ENCODE measurements at places on chromosomes 13 and 19.

DNA sequence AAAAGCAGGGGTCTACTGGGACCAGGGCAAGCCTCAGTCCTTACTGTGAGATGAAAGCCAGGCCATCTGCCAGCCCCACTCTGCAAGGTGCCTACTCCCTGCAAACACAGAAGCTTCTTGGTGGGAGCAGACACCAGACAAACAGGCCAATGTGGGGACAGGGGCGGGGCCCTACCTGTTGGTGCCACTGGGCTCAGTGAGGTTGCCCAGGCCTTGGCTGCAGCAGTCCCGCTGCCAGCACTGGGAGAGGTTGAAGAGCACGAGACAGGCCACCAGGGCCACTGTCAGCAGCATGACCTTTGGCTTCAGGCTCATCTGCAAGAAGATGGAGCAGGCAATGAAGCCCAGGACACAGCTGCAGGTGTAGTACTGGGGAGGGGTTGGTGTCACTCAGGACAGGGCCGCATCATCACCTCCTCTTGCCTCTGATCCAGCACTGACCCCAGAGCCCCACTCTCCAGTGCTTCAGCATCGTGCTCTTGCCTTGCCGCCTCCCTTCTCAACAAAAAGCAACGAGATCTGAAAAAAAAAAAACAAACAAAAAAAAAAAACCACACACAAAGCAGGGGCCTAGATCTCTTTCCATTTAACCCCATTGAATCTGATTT is 72.6 kb downstream of the NBEA start:
- no peak for DNase-seq

DNA sequence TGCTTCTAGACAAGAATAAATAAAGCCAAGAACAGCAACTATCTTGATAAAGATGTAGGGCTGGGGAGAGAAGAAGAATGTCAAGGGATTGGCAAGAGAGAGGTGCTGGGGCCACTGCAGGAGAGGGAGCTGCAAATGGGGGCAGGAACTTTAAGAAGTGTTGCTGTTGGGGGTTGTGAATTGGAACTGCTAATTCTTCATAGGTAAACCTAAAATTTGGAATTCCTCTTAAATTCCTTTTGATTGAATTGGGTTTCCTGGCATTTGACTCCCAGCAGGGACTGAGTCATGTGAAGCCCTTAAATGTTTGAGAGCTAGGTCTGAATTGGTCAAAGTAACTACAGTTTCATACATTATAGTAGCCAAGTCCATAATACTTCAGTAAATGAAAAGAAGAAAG is 305.6 kb upstream of the TMTC4 start:
- DNase-seq: no peak

GRCh38 chr13:83618966-83619365 is 263.3 kb downstream of the SLITRK1 start:
- DNase-seq: no peak

DNA sequence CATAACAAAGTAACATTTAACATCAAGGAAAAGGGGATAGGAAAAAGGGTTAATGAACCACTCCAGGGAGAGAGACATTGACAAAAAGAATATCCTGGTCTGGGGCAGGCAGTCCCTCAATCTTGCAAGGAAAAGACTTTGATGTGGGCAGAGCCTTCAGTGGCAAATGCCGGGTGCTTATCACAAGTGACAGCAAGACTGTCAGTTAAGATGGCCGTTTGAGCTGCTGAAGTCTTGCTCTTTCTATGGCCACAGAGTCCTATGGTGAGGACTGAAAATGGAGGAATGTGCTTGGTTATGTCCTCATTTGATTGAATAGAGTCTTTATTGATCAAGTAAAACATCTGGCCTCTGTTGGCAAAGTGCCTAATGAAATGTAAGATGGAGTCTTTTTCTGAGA is 112.1 kb downstream of the B3GLCT start:
- DNase-seq: no peak

DNA sequence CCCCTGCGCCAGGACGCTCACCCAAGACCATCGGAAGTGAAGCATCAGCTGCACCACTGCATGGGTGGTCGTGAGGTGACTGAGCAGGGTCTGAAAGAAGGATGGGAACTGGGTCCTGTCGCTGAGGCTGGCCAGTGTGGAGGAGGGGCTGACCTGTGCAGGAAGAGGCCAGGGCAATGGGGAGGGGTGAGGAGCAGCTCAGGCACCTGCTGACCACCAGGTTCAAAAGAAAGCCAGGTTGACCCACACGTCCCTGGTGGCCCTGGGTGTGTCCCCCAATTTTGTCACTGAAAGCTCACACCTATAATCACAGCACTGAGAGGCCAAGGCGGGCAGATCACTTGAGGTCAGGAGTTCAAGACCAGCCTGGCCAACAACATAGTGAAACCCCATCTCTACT is 13.7 kb upstream of the ZSCAN1 start:
- DNase-seq: no peak

- DNase-seq: no peak
Measured at GRCh38 chr19:19524053-19524452, 4.7 kb upstream of the YJEFN3 start.

GRCh38 chr13:19601749-19602725 is 31.4 kb upstream of the MPHOSPH8 start:
- DNase-seq: peak; percentile 38

DNA sequence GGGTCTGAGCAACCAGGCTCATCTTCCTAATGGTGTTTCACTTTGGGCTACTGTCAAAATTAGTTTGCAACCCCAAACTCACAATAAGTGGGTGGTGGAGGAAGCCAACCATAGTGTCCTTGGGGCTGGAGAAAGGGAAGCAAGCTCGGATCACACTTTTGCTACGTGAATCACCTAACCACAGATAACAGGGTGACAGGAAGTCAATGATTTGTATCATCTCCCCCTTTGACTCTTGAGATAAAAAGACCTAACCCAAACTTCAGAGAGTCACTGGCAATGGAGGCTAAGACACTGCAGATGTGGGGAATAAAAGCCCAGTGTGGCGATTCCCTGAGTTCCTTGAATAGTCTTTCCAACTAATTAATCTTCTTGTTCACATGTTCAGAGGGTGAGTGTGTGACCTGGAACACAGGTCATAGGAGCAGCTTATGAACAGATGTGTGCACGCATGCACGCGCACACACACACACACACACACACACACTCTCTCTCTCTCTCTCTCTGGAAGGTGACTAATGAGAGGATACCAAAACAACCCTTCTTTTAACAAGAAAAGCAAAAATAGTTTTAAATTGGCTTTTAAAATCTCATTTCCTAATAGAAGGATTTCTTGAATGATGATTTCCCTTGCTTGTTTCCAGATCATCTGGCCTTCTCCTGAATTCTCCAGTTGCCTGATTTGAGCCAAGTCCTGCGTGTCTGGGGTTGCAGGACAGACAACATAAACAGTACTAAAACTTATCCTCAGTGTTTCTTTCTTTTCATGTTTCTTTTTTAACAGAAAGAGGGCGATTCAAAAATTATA is 21.2 kb upstream of the DOCK9 start:
- no peak for DNase-seq

GRCh38 chr13:112726016-112726767 is 36.4 kb downstream of the ATP11A start:
- no peak for DNase-seq

GRCh38 chr19:52640916-52641315 is 2.8 kb upstream of the ZNF83 start:
- no peak for DNase-seq

GRCh38 chr19:19956434-19957075 is 55.8 kb downstream of the ZNF93 start:
- peak; percentile 15 for DNase-seq

- no peak for DNase-seq
Measured at GRCh38 chr19:17145546-17146497, 69.3 kb upstream of the USE1 start.

DNA sequence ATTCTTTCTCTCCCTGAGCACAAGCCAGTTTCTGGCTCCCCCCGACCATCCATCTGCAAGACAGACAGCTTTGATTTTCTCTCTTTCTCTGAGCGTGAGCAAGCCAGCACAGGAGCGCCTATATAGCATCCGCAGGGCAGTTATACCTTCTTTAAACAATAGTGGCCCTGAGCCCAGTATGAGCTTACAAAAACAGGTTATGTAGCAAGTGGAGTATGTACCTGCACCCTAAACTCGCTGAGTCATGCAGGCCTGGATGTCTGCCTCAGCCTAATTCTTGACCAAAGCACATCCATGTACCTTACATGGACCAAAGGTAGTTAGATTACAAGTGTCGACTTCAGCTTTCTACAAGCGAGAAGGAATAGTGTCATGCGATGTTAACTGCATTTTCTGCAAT is 61.7 kb downstream of the RAP2A start:
- no peak for DNase-seq

DNA sequence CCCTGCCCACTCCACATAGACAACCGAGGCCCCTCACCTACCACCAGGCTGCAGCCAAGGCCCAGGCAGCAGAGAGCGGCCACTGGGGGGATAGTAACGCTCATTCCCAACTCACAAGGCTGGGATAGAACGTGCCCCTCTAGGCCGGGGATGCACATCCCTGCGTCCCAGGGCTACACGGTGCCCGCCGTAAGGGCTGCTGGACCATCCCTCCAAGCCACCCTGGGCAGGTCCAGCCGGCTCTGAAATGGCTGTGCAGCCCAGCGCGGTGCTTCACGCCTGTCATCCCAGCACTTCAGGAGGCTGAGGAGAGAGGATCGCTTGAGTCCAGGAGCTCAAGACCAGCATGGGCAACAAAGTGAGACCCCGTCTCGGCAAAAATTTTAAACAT is 3.2 kb downstream of the REXO1 start:
- no peak for DNase-seq

DNA sequence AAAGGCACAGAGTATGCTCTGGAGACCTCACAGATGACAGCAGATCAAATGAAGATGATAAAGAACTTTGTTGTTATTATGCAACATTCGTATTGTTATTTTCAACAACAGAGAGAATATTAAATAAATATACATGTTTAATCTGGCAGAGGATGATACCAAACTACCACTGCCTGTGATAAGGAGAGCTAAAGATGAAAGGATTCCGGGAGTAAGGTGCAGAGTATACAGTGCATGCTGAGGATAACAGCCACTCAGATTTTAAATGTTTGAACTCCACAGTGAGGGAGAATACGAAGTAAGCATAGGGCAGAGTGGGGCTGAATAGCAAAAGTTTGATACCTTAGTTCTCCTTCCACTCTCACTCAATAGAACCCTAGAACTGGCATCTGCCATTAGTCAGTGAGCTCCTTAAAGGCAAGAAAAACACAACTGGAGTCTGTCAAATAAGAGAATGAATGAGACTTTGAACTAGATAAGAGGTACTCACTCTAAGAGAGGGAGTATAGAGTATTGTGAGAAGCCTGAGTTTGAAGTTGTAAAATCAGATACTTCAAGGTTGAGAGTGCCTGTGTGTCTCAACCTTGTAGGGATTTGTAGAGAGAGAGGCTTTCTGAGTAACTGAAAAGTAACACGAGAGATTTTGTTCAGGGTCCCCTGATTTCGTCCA is 78.5 kb downstream of the STARD13 start:
- DNase-seq: no peak

GRCh38 chr19:35533822-35534392 is 651 bp downstream of the GAPDHS start:
- DNase-seq: no peak

GRCh38 chr13:51673165-51673564 is 88.9 kb downstream of the WDFY2 start:
- DNase-seq: no peak

- DNase-seq: no peak
Measured at GRCh38 chr13:52695856-52696255, 43.2 kb downstream of the SUGT1 start.

DNA sequence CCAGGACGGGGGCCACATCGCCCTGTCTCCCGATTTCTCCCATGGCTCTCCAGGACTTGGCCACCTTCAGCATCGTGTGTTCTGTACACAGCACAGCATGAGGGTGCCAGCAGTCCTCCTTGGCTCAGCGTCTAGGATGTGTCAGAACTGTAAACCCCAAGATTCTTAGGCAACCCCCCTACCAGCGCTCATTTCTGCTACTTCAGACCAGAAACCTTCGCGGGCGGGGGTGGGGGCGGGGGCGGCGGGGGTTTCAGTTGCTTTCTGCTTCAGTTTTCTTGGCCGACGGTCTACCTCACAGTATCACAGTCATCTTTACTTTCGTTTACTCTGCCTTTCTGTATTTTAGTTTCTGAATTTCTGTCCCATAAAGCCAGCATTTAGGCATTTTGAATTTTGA is 82.4 kb downstream of the GGACT start:
- DNase-seq: no peak

DNA sequence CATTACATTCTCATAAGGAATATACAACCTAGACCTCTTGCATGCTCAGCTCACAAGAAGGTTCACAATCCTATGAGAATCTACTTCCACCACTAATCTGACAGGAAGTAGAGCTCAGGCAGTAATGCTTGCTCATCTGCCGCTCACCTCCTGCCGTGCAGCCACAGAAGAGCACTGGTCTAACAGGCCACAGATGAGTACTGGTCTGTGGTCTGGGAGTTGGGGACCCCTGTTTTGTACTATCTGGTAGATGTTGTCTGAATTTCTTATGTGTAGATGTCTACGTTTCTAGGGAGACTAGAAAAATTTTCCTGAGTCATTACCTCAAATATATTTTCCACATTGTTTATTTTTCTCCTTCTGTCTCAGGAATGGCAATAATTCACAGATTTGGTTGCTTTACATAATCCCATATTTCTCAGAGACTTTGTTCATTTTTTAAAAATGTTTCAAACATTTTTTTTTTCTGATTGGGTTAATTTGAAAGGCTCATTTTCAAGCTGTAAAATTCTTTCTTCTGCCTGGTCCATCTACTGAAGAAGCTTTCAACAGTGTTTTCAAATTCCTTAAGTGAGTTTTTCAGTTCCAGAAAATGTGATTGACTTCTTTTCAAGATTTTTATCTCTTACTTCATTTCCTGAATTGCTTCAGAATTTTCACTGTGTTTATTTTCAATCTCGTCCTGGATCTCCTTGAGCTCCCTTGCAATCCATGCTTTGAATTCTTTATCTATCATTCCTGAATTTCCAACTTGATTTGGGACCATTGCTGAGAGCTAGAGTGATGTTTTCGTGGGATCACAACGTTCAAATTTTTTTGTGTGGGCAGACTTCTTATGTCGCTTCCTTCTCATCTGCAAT is 1322.2 kb downstream of the PCDH9 start:
- no peak for DNase-seq

GRCh38 chr13:79212064-79212619 is 193.9 kb downstream of the RBM26 start:
- no peak for DNase-seq

GRCh38 chr13:21009036-21009435 is 52.4 kb downstream of the LATS2 start:
- DNase-seq: no peak

- no peak for DNase-seq
Measured at GRCh38 chr13:97921176-97921816, 32.2 kb upstream of the IPO5 start.

All from left kidney (tissue), 8 donors.